ENCODE measurements at places on chromosomes 12 and 14. TPM values are rescaled to one million over a fixed set of nuclear protein-coding genes. Genes with fewer than 3 reads are reported as not detected.

SLC4A8 gene
- polyA plus RNA-seq: 1.1 TPM

PCED1B gene
- 3.7 TPM for polyA plus RNA-seq

PRB3 gene
- not detected for polyA plus RNA-seq

TSPAN11 gene
- polyA plus RNA-seq: not detected

EDDM3A gene
- polyA plus RNA-seq: not detected

PGF gene
- polyA plus RNA-seq: 17.5 TPM

ADCK1 gene
- polyA plus RNA-seq: 4.9 TPM

LRCOL1 gene
- polyA plus RNA-seq: not detected

IPO4 gene
- polyA plus RNA-seq: 18.6 TPM

RTL1 gene
- polyA plus RNA-seq: not detected

TTC9 gene
- 0.50 TPM for polyA plus RNA-seq

GPR68 gene
- polyA plus RNA-seq: 5.7 TPM

TC2N gene
- polyA plus RNA-seq: 22.6 TPM
